Stimulated activated naive CD8-positive, alpha-beta T cell treated with anti-CD3 and anti-CD28 coated beads, Interleukin-15, amount 100 ng/mL, for 72 hours (primary cell): ENCODE measurements at places on chromosomes 3 and 15.

DNA sequence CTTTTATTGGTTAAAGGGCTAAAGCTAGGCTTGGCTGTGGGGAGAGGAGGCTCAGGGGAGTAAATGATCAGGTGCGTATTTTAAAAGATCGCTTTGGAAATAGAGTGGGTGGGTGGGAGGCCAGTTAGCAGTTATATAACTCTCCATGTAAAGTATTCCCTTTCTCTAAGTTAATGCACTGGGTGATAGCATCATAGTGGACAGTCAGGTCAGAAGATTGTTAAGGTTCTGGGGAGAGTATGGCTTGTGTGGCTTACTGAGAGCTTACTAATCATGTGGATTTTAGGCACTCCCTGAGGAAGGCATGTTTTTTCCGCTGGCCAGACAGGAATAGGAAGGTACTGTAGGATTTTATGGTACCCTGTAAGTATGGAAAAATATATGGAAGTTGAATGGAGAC is 6.3 kb upstream of the EIF3J start:
- DNase-seq = no peak

- DNase-seq = no peak
Measured at GRCh38 chr15:57538265-57538529, 53.5 kb upstream of the MYZAP start.

DNA sequence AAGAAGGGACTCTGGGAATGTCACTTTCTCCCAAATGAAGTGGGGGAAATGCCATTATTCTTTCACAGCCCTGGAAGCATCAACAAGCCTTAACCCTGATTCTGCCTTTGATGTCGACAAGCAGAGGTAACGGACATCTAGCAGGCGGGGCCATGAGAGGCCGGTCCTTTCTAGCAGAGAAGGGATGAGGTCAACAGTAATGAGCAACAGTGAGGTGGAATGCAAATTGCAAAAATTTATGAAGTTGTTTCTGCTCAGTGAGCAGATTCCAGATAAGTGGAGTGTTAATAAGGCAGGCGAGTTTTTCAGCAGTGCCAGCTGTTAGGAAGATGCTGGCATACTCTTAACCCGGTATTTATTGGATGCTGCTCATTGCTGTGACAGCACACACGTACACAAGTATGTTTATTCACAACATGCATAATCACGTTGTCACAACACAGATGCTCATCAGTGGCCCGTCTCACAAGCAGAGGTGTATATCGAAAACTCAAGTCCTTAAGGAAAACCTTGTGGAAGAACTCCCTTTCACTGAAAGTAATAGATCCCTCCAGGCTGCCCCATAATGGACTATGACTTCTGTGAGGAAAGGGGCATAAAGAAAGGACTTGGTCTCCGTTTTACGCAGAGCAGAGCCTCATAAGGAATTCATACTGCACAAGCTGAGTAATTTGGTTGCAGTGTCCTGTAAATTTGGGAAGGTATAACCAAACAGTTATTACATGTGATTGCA is 329.0 kb downstream of the IGSF11 start:
- DNase-seq = no peak

GRCh38 chr3:178352326-178353005 is 183.8 kb upstream of the KCNMB2 start:
- DNase-seq = no peak

- no peak for DNase-seq
Measured at GRCh38 chr3:10361375-10361774, 40.5 kb upstream of the SEC13 start.

GRCh38 chr3:32018757-32019564 is 37.4 kb downstream of the ZNF860 start:
- DNase-seq = no peak

- DNase-seq = no peak
Measured at GRCh38 chr3:17175187-17175807, 290.5 kb downstream of the PLCL2 start.

- DNase-seq = no peak
Measured at GRCh38 chr3:133857767-133858166, 37.9 kb downstream of the RAB6B start.

DNA sequence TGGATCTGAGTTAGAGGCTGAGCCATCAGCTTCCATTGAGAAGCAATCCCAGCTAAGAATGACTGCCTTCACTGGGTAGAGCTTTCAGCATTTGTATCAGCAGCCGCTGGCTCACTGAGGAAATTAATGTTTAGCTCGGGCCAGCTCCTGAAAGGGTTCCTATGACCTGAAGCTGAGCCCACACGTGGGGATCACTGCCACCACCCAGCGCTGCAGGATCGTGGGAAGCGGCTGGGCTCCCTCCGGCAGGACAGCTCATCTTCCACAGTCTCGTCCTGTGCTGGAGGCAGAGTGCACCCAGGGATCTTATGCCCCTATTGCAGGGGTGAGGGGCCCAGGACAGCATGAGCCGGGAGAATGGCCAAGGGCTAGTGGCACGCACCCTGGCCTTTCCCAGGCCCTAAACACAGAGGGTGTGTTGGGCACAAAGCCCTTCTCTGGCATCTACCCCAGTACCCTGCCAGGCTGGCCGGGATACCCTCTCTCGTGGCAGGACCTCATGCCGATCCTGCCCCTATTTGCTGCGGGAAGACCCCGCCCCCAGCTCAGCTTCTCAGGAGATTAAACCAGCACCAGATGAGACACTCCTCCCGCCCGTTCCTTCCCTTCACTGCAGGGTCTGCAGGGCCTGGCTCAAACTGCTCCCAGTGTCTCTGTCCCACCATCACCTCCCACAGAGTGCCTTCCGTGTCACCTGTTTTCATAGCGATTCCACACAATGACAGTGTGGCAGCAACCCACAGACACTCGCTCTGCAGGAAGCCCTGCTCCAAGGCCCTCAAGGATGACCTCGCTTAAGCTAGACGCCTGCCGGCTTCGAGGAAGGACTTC is 28.5 kb downstream of the KLHL25 start:
- DNase-seq = no peak

DNA sequence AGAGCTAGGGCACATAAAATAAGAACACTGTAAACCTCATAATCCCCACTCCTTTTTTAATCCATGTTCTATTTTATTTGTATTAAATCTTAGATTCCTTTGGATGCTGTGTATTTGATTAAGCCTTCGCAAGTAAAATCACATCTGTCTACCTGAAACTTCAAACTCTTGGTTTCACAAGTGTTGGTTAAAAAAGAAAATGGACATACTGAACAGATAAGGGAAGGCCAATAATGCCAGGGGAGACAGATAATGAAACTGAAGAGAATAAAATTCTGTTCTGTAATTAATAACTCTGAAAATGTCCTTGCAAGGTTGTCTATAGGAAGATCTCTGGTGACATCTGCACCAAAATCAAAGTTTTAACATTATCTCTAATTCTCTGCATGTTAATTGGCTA is 114.2 kb downstream of the ULK4 start:
- no peak for DNase-seq

GRCh38 chr15:88580532-88580931 is 34.1 kb upstream of the DET1 start:
- DNase-seq = no peak

DNA sequence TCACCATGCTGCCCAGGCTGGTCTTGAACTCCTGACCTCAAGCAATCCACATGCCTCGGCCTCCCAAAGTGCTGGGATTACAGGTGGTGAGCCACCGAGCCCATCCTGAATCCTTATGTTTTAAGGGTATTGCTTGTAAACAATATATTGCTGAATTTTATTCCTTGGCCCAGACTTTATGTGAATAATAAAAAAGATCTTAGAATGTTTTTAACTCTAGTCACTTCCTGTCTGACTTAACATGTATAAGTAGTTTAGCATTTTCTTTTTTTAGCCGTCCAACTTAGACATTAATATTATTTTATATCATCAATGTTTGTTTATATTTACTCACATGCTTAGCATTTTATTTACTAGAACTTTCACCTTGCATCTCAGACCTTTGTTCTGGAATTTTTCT is 9.2 kb upstream of the EIF2B5 start:
- DNase-seq = no peak

GRCh38 chr3:100521439-100521845 is 29.0 kb downstream of the TMEM45A start:
- no peak for DNase-seq

- DNase-seq = no peak
Measured at GRCh38 chr3:53238051-53238850, 17.6 kb downstream of the TKT start.

DNA sequence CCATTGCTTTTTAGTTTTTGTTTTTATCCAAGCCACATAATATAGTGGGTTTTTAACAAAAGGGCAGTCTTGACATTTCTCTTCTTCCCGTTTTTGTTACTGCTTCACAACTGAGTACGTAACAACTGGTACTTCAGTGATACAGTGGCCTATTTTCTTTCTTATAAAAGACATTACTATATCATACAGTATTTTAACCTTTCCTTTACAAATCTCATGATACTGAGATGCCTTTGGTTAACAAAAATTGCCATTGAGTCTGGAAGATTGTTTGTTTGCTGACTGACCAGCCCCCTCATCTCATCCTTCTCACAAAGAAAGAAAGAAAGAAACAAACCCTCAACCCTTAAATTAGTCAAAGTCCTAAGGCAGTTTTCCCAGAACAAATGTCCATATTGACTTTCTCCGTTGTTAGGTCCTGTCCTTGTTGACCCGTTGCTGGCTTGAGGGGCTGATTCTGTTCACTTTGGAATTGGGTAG is 77.0 kb upstream of the SAMMSON start:
- no peak for DNase-seq

GRCh38 chr3:134017490-134017889 is 12.2 kb downstream of the SLCO2A1 start:
- DNase-seq = no peak

- no peak for DNase-seq
Measured at GRCh38 chr3:146517684-146518435, 26.5 kb downstream of the PLSCR1 start.

DNA sequence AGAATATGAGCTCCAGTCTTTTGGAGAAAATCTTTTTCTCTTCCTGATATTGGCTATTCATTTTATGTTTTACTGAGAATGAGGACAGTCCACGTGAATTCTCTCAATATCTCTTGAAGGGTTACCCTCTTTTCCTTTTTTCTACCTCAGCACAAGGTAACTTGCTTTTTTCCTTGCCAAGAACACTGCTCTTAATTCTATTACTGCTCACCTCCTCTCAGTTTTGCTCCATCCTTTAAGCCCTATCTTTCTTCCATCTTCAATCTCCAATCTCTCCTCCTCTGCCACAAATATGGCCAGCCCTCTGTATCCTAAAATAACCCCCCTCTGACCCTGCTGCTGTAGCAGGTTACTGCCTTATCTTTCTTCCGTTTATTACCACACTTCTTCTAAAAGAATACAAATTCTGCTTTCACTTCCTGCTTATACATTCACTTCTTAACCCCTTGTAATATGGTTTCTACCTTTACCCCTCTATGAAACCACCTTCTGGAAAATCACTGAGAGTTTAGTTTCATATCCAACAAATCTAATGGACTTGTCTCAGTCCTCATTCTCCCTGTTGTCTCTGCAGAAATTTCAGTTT is 89.0 kb downstream of the NFKBIZ start:
- DNase-seq = no peak

- DNase-seq = peak; percentile 5
Measured at GRCh38 chr3:126433496-126434263, 39.0 kb downstream of the CFAP100 start.

GRCh38 chr3:183279371-183279770 is 26.3 kb downstream of the B3GNT5 start:
- DNase-seq = no peak

GRCh38 chr15:49706805-49707204 is 86.0 kb downstream of the DTWD1 start:
- DNase-seq = no peak

DNA sequence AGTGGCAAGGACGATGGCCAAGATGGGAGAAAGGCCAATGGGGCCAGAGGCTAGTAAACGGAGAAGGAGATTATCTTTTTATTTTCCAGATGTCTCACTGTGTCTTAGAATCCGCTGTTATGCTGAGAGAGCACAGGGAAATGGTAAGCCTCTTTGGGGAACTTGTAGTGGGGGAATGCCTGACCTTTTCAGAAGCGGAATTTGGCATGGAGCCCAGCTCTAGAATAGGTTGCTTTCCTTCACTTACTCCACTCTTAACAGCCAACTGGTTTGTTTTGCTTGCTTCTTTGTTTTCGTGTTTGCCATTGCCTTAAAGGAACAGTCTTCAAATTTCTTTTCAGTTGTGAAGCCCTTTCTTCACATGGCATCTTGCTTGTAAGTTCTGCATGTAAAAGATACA is 316.2 kb upstream of the THRB start:
- DNase-seq = no peak

DNA sequence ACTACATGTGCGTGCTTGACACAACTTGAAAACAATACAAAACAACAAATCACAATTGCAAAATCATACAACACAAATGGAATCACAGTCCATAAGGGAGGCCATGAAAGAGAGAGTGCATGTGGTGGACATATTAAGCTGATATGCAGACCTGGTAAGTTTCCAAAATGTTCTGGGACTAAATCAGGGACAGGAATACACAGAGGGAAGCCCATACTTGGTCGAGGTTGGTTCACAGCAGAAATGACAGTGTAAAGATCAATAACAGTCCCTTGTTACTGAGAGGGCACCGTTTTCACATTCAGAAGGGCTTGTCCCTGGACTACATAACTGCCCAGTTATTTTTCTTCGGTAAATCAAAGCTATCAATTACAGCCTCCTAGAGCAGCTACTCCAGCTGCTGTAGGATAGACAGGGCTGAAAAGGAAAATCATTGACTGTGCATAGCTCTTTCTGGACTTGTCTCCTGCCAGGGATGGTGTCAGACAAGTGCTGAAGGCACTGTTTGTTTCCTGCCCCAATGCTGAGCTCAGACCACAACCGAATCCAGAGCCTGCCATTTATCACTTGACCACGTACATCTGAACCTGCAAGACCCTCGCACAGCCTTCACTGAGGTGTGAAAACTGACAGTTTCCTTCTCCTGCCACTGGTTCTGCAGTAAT is 79.5 kb upstream of the KCNMB2 start:
- no peak for DNase-seq

DNA sequence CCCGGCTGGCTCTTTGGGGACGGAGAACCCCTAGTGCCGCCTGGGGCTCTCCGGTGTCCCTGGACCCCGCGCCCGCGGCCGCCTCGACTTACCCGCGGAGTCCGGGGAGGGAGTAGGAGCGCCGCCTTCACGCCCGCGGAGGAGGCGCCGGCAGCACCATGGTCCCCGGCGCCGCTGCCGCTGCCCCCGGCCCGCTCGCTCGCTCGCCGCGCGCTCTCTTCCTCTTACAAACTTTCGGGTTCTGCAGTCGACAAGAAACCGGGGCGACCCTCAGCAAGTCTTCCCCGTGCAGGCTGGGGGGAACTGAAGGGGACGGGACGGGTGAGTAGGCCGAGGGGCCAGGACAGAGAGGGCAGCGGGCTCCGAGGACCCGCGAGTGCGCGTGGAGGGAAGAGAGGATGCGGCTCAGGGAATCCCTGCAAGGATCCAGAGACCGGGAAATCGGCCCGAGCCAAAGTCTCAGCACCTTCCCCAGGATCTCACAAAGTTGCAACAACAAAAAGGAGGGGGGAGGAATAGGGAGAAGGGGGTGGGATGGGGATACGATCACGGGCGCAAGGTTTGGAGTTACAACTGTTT is 2.0 kb downstream of the FOXP1 start:
- DNase-seq = peak; percentile 53

GRCh38 chr3:17307482-17307881 is 422.7 kb downstream of the PLCL2 start:
- no peak for DNase-seq

GRCh38 chr15:60854858-60855564 is 374.1 kb downstream of the RORA start:
- DNase-seq = no peak

GRCh38 chr3:172646439-172647015 is 64.3 kb downstream of the NCEH1 start:
- DNase-seq = no peak
